Fibroblast of lung (primary cell): ENCODE measurements at places on chromosomes 16 and 17. TPM values are rescaled to one million over a fixed set of nuclear protein-coding genes. Genes with fewer than 3 reads are reported as not detected.

The RAC3 gene
- 5.6 and 6.6 TPM in 2 replicates for total RNA-seq

The SMIM5 gene
- total RNA-seq = under 0.01 and 0.17 TPM in 2 replicates

The CCL8 gene
- total RNA-seq = 0.26 and 0.50 TPM in 2 replicates

The GP2 gene
- not detected in 2 replicates for total RNA-seq

The P2RX5 gene
- 0.99 and 1.0 TPM in 2 replicates for total RNA-seq

DNA sequence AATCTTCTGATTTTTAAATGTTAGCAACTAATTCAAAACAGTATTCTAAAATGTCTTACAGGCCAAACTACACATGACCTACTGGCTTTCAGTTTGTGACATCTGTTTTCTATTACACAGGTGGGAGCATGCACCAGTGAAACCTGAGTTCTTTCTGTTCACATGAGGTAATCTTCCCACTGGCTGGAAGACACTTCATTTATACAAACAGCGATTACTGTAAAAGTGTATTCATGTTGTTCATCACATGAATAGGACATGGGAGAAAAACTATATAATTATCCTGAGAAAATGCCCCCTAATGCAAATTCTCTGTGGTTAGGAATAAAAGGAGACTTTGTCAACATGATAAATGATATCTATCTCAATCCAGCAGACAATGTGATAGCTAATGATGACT lies 11.1 kb upstream of the PIK3R5 start:
- H3K36me3 ChIP-seq = no peaks in the 10 kb centered on the region
- H3K4me3 ChIP-seq = no peak overlapping the region
- H3K4me1 ChIP-seq = no peaks in the 10 kb centered on the region
- H3K27ac ChIP-seq = no peak overlapping the region

- H3K4me1 ChIP-seq = no peaks in the 10 kb centered on the region
- H3K27ac ChIP-seq = no peak overlapping the region
- H3K36me3 ChIP-seq = no peaks in the 10 kb centered on the region
- no peak for DNase-seq
- H3K27me3 ChIP-seq = no peaks in the 10 kb centered on the region
These were observed 8.2 kb downstream of the TPSG1 start for GRCh38 chr16:1216681-1217400.

DNA sequence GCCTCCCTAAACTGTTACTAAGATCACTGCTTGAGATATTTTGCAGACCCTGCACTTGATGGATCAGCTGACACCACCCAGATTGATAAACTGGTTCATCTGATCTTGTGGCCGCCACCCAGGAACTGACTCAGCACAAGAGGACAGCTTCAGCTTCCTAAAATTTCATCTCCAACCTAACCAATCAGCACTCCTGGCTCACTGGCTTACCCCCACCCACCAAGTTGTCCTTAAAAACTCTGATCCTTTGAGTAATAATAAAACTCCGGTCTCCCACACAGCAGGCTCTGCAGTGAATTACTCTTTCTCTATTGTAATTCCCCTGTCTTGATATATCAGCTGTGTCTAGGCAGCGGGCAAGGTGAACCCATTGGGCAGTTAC lies 174.8 kb downstream of the UTP18 start:
- no peak overlapping the region for H3K4me3 ChIP-seq
- no peaks in the 10 kb centered on the region for H3K27me3 ChIP-seq
- H3K27ac ChIP-seq = no peak overlapping the region
- H3K4me1 ChIP-seq = no peaks in the 10 kb centered on the region

DNA sequence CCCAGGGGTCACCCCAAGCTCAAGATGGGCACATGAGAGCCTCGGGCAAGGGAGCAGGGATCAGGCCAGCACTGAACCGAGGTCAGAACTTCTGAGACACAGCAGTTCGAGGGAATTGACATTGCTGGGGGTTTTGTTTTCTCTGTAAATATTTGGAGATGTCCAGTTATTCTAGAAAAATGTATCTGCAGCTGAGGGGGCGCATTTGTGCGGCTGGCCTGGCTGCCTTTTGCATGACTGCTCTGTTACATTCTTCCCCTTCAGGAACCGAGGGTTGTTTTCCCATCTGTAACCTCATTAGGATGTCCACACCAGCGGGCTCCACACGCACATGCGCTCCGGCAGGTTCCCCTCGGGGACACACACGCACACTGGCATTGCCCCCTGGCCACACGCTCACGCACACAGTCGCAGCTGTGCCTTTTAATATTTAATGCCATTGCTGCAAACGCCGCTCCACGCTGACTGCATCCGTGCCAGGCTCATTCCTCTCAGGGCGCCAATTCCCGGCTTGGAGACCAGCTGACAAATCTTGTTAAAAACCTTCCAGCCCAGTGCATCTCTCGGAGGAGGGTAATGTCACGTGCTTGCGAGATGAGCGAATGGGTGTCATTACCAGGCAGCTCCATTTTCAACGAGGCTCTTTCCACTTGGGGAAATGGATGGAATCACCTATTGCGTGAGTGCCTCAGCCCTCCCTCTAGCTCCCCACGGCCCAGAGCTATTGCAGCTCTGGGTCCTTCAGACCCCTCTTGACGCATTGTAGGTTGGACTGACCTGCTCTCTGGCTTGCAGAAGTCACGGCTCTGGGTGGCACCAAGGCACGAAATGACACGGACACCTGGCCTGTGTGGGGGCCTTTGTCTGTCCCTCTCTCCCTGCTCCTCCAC lies 13.1 kb downstream of the CCR7 start:
- no peaks in the 10 kb centered on the region for H3K27me3 ChIP-seq
- no peak overlapping the region for H3K4me3 ChIP-seq
- peak overlapping the region; percentile 100 for H3K27ac ChIP-seq
- H3K36me3 ChIP-seq = no peaks in the 10 kb centered on the region
- peaks cover 65% of the 10 kb centered on the region for H3K4me1 ChIP-seq

DNA sequence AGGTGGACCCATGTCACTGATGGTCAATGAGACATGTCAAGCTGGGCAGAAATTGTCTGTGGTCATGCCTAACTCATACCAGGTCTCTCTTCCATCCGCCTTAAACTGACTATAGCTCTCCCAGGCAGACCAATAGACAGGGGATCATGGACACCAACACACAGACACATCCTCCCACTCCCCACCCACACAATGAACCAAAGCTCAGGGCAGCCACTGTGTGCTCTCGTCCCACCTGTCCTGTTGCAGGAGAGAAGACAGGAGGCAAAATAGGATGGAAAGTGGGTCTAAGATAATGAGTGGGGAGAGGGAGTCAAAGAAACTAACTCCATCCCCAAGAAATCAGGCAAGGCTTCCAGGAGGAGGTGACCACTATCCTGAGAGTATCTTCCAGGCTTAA lies 3.2 kb downstream of the PYY start:
- H3K4me3 ChIP-seq = no peak overlapping the region
- H3K27ac ChIP-seq = no peak overlapping the region
- H3K27me3 ChIP-seq = peaks cover 47% of the 10 kb centered on the region

GRCh38 chr17:83056583-83057396 lies 22.6 kb upstream of the METRNL start:
- no peaks in the 10 kb centered on the region for H3K27me3 ChIP-seq
- peaks cover 22% of the 10 kb centered on the region for H3K4me1 ChIP-seq

DNA sequence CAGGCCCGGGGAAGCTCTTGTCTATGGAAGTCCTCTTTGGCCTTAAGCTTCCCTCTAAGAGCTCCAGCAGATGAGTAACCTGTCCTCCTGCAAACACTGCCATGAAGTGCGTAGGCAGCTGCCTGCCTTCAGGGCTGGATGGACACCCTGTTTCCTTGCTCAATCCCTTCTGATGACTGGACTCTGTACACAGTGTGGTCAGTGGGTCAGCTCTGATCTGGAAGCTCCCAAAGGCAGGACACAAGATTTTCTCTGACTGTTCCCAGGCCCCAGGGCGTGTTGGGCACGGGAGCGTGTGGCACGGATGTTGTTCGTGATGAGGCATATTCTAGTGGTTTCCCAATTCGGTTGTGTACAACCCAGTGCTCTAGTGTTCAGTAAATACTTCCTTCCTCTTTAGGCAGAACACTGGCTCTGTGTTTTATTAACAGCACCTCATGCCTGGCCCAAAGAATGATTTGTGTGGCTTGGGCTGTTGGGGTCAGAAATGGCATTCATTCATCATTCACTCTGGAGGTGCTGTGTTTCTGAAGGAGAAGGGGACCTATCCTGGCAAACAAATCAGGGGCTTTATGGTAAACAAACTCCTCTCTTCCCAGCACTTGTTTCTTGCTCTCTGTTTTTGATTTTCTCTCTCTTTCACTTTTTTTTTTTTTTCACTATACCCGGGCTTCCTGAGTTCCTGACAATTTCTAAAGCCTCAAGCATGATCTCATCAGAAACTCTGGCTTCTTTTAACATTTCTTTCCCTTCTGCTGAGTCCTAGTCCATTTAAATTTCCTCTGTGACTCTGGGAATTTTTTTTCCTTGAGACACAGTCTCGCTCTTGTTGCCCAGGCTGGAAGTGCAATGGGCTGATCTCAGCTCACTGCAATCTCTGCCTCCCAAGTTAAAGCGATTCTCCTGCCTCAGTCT lies 12.0 kb upstream of the RNF157 start:
- no peak overlapping the region for H3K4me3 ChIP-seq
- H3K27me3 ChIP-seq = no peaks in the 10 kb centered on the region
- peaks cover 8% of the 10 kb centered on the region for H3K4me1 ChIP-seq
- DNase-seq = peak; percentile 96
- H3K36me3 ChIP-seq = no peaks in the 10 kb centered on the region
- peak overlapping the region; percentile 64 for H3K27ac ChIP-seq

DNA sequence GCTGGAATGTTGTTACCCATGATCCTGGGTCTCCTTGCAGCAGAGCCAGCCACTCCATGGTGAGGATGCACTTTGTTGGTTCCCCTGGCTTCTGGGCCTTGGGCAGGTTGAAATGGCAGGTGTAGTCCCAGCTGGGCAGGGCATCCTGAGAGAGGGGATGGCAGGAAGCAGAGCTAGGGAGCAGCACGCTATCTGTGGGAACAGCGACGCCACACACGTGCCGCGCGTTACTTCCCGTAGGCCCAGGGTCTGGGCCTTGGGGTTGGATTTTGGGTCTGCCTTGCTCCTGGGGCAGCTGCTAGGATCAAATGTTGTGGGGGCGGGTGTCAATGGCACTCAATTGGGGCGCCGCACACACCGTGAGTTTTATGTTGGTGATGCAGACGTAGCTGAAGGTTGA lies 368.0 kb downstream of the CPPED1 start:
- no peak overlapping the region for H3K27ac ChIP-seq
- no peaks in the 10 kb centered on the region for H3K27me3 ChIP-seq
- H3K4me3 ChIP-seq = no peak overlapping the region
- H3K36me3 ChIP-seq = no peaks in the 10 kb centered on the region

GRCh38 chr16:67760956-67761230 lies 41.8 kb upstream of the GFOD2 start:
- no peaks in the 10 kb centered on the region for H3K36me3 ChIP-seq
- no peaks in the 10 kb centered on the region for H3K4me1 ChIP-seq
- H3K27ac ChIP-seq = no peak overlapping the region
- no peak for DNase-seq
- no peak overlapping the region for H3K4me3 ChIP-seq
- H3K27me3 ChIP-seq = no peaks in the 10 kb centered on the region

DNA sequence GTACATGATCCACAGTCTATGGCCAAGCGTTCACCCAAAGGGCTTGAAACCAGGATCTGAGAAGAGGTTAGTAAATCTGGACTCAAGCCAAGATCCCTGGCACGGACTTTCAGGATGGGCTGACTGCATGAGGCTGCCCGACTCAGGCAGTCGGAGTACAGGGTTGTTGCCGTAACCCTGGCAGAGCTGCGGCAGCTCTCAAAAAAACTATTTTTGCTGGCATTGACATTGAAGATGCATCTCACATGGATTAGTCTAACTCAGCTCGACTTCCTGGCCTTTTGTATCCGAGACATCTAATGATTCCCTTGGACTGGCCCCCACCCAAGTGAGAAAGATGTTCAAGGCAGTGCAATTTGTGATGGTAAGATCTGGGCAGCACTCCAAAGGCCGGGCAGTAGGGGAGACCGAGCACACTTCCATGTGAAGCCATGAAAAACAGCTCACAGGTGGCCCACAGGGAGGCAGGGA lies 6.2 kb downstream of the SLC47A1 start:
- no peak overlapping the region for H3K4me3 ChIP-seq
- H3K36me3 ChIP-seq = no peaks in the 10 kb centered on the region
- no peak overlapping the region for H3K27ac ChIP-seq
- no peak for DNase-seq
- no peaks in the 10 kb centered on the region for H3K4me1 ChIP-seq

- peaks cover 30% of the 10 kb centered on the region for H3K27me3 ChIP-seq
- no peak for DNase-seq
- no peaks in the 10 kb centered on the region for H3K4me1 ChIP-seq
These were observed 8.5 kb upstream of the BAIAP2 start for GRCh38 chr17:81026266-81027036.

- no peak overlapping the region for H3K27ac ChIP-seq
- H3K4me1 ChIP-seq = peaks cover 23% of the 10 kb centered on the region
- H3K36me3 ChIP-seq = no peaks in the 10 kb centered on the region
These were observed 24.2 kb downstream of the TOM1L2 start for GRCh38 chr17:17947966-17948365.
